Activated naive CD8-positive, alpha-beta T cell treated with anti-CD3 and anti-CD28 coated beads, Interleukin-2, amount 50 U/mL, for 16 hours (primary cell): ENCODE measurements at places on chromosomes 7 and 10.

DNA sequence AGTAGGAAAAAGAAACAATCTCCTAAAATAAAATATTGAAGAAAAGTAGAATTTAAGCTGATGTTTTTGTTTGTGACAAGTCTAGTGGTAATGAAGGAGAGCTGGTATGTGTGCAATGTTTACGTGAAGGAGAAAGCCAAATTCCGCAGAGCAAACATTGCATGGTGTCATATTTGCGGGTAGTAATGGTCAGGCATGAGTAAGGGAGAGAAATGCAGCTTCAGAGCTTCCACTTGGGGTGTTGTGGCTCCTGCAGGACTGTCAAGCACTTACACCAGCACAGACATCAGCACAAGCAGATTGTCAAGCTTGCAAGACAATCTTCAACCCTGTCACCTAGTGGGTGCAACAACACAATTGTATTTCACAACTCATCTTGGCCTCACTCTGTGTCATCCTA, 136.5 kb upstream of the ETV1 start:
- DNase-seq, result no peak

DNA sequence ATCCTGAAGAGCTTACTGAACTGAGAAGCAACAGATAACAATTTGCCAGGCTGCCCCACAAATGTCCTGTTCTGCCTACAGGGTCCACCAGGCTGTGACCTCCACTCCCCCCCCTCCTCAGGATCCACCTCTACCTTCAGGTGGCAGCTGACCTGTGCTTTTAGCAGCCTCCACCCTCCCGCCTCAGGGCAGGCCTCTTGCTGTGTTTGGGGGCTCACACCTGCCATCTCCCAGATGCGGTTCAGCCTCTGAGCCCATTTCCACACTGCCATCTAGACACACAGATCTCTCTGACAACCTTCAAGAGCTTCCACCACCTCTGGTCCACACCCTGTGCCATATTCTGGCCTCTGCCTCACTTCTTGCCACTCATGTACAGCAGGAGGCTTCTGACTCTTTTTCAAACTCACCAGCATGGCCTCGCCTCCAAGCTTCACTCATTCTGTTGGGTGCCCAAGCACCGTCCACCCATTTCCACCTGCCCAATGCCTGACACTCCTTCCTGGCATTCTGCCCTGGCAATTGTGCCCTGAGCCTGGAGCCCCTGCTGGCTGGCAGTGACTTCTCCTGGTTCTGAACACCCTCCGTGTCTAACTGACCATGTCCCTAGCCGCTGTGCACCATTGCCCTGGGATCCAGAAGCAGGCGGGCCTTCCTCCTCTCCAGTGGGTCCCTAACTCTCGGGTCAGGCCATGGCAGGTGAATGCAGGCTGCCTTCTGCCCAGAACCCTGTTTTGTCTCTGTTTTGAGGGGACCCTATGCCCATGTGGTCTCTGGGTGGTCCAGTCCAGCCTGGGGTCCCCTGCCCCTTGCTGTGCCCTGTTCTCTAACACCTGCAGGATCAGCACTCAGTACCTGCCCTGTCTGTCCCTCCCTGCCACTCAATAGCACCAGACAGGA, 18.5 kb downstream of the TMEM72 start:
- DNase-seq, result no peak

GRCh38 chr7:5838761-5839500, 41.7 kb upstream of the OCM start:
- no peak for DNase-seq

- DNase-seq, result no peak
Observed at GRCh38 chr10:12191715-12192114, 4.0 kb downstream of the NUDT5 start.

GRCh38 chr10:102121739-102122372, 1.7 kb upstream of the LDB1 start:
- no peak for DNase-seq

DNA sequence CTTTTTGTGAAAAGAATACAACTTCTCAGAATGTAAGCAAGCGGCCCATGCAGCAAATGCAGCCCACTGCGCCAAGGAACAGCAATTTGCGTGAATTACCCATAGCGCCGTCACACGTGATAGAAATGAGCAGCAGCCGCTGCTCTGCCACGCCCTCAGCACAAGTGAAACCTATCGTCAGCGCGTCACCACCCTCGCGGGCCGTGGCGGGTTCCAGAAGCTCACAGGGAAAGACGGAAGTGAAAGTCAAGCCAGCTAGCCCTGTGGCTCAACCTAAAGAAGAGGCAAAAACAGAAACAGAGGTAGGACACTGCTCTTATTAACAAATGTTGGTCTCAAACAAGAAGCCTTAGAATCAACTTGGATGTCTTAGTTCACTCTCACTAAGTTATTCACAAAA, 70.5 kb downstream of the SHH start:
- no peak for DNase-seq

GRCh38 chr7:28643584-28644340, 231.4 kb downstream of the CREB5 start:
- DNase-seq, result no peak

GRCh38 chr7:156074982-156075615, 262.8 kb upstream of the SHH start:
- no peak for DNase-seq

DNA sequence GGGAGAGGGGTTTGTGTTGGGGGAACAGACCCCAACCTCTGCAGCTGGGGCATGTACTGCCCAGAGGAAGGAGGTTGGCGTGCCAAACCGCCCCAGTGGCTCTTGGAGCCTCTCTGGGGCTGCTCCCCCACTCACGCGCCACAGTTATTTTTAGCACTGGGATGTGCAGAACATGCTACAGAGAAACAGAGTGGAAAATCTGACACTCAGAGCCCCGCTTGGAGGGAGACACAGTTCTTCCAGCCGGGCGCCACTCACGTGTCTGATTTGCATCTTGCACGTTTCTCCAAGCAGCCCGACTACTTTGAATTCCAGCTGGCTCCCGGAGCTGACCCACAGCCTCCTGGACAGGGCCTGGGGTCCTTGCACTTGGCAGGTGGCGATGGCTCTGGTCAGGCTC, 182.0 kb downstream of the RPS24 start:
- DNase-seq, result no peak

- DNase-seq, result no peak
Observed at GRCh38 chr7:71229699-71230098, 97.8 kb downstream of the GALNT17 start.

DNA sequence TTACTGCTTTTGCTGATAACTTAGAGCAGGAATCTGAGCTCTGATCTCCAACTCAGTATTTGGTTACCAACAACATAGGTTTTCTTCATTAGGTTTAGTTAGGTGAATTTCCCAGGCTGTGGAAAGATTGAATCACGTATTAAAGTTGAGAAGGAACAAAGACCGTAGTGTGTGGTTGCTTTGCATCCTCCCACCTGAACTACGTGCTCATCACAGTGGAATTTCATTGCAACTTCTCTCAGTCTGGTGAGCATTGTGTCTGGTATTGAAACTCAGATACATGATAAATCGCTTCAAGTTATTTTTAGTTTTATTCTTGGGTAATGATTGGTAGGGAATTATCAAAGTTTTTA, 139.4 kb upstream of the AKR1E2 start:
- no peak for DNase-seq

- DNase-seq, result no peak
Observed at GRCh38 chr10:121250995-121251764, 347.1 kb downstream of the FGFR2 start.

DNA sequence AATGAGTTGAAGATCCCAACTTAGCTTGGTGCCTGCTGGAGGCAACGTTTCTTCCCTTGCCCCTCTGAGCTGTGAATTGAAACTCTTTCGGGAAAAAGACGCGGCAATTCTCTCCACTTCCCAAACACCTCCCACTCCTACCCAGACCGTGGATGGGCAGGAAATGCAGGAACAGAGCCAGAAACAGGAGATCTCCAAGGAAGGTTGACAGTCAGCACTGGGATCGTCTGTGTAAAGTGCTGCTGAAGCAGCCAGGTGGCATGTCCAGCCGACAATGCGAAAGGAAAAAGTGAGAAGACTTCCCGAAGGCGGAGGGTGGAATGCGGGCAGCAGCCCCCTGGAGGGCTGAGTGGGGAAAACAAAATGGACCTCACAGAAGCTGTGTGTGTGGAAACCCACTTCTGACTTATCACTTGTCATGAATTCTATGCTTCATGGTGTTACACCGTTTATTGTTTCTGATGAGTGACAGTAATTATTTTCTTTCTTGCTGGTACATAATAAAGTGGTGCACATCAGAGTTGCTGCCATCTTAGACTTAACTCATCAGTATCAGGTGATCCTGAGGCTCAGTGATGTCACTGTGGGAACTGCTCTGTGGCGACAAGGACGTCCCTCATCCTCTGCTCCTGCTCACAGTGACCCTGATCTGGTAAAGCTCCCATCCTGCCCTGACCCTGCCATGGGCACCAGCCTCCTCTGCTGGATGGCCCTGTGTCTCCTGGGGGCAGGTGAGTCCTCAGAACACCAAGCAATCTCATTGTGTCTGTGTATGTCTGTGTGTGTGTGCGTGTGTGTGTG, 220.5 kb upstream of the PRSS1 start:
- DNase-seq, result no peak

DNA sequence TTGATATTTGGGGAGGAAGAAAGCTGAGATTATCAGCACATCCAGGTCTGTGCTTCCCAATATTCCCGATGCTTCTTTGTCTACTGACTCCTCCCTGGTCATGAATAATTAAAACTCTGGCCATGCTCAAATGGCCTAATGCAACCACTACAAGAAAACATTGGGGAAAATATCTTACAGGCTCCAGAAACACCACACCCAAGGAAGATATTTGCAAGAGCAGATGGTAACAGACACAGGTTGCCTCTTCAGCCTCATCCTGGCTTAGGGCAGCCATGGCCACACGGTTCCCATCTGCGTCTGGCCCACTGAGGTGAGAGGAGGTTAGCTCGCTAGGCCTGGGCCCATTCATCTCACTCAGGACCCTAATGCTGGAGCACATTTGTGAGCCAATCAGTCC, 108.4 kb upstream of the SDK1 start:
- DNase-seq, result no peak

DNA sequence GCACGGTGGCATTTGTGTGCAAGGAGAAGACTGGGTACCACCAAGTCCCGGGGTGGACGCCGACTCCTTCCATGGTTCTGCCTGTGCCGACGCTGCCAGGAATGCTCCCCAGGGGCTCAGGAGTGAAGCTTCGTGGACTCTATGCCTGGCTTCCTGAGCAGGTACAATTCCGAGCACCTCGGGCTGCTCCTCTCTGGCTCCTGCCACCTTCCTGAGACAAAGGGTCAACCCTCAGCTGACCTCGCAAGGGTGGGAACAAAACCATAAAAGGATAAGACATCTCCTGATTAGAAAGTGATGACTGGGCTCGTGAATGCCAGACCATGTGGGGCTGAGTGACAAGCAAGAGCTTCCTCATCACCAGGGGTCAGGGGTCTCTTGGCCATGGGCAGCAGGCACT, 31.8 kb downstream of the CALML3 start:
- no peak for DNase-seq

GRCh38 chr7:50409856-50410745, 40.0 kb downstream of the FIGNL1 start:
- no peak for DNase-seq

DNA sequence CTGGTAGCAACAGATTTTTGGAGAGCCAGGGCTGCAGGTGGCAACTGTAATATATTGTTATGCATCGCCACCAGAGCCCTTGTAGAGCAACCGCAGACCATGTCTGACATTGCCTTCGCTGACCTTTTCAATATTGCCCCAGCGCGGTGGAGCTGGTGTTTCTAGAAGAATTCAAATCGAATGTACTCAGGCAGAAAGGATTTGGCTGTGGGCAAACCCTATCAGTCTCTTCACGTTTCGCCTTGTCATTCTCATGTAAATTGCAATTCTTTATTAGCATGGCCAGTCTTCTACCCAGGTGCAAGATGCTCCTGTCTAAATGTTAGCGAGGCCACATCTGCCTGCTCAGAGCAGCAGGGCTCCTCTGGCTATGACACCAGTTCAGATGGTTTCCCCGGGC, 490.2 kb upstream of the AUTS2 start:
- DNase-seq, result no peak

DNA sequence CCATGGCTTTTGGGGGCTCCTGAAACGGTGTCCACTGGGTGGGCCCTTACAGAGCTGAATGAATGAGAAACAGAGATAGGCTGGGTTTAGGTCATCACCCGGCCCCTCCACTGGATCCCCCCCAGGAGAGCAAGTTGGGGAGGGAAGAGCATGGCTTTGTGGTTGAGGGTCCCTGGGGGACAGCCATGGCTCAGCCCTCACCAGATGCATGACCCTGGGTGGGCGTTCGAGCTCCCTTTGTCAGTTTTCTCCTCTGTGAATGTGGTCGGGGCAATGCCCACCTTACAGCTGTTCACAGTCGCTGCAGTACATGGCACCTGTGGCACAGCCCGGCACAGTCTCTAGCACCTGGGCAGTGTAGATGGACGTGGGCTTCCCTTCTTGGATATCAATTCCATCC, 40.6 kb upstream of the CXCL12 start:
- DNase-seq, result no peak

- no peak for DNase-seq
Observed at GRCh38 chr10:11958956-11959355, 83.7 kb downstream of the UPF2 start.

GRCh38 chr7:6139189-6139996, 108.2 kb downstream of the ANKRD61 start:
- DNase-seq, result no peak

DNA sequence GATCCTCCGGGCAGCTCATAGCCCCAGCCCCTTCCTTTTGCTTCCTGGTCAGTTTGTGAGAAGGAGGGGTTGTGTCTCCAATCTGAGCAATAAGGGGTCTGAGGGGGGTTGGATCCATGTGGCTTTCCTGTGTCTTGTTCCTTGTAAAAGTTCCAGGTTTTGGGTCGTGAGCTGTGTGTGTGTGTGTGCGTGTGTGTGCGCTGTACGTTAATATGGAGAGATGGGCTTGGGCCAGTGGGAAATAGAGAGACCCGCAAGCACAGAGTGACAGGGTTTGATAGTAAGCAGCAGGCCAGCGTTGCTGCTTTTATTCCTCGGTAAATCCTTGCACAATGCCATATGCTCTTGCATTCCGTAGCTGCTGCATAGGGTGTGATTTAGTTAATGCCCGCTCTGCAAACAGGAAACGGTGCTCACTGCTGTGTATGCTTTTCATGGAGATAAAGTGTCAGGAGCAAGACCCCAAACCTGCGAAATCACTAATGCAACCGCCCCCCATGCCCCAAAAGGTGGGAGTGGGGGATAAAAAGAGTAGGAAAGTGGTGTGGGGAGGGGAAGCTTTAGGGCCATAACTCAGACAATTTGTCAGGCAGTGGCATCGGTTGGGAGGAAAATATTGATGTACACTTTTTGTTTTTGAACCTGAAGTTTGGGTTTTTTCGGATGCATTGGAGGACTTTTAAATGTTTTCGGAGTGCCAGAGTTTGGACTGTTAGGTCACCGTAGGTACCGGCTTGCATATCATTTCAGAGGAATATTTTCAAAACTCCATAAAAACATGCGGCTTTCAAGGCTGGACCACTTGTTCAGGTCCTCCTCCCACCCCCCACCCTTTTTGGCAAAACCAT, 108.7 kb downstream of the TCF7L2 start:
- no peak for DNase-seq

DNA sequence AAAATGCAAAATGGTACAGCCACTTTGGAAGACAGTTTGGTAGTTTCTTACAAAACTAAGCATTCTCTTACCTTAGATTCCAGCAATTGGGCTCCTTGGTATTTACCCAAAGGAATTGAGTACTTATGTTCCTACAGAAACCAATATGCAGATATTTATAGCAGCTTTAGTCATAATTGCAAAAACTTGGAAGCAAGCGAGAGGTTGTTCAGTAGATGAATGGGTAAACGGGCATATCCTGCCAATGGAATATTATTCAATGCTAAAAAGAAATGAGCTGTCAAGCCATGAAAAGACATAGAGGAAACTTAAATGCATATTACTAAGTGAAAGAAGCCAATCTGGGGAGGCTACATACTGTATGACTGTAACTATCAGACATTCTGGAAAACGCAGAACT, 926.7 kb downstream of the TYW1 start:
- DNase-seq, result no peak
